ENCODE measurements at places on chromosomes 1 and 21.

GRCh38 chr1:57066980-57067610 is 101.3 kb upstream of the C8B start:
- DNase-seq, result no peak

- no peak for DNase-seq
Observed at GRCh38 chr1:34785231-34785874, 4.3 kb downstream of the GJB3 start.

- no peak for DNase-seq
Observed at GRCh38 chr1:235279694-235280093, 48.3 kb downstream of the ARID4B start.

- DNase-seq, result no peak
Observed at GRCh38 chr1:3229081-3229725, 160.2 kb downstream of the PRDM16 start.

GRCh38 chr1:170096806-170097340 is 22.4 kb upstream of the KIFAP3 start:
- DNase-seq, result no peak

DNA sequence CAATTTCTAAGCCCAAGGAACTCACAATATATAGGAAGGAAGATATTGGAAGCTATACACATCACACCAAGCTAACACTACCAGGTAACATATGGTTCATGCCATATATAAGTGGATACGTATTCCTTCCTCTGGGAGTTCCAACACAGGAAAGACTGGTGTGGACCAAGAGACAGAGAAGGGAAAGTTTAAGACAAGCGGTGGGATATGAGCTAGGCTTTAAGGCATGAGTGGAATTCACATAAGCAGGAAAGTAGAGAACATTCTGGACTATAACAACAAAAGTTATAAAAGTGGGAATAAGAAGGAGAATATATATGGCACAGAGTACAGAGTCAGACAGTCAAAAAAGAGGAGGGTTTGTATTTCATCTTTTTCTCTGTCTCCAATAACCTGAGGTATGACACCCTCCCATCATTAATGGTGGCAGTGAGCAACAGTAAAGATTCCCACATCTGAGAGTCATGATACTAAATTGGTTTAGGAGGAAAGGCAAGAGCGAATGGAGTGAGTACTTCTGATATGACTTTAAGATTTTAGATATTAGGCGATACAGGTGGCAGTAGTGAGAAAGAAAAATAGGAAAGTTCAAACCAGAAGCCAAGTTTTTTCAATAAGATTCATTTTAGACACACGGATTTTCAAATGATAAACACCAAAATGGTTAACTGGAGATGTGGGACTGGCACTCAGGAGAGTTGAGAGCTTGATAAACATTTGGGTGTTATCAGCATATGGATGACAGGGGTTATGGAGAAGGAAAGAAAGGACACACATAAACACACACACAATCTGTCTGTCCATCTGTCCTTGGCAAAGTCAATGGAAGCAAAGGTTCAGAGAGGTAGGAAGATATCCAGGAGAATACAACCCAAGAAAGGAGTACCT is 87.4 kb upstream of the TTC39A start:
- DNase-seq, result no peak

- no peak for DNase-seq
Observed at GRCh38 chr1:218665221-218665620, 320.1 kb downstream of the TGFB2 start.

GRCh38 chr1:161987872-161988271 is 35.8 kb downstream of the OLFML2B start:
- no peak for DNase-seq

GRCh38 chr1:205535866-205536758 is 31.6 kb downstream of the CDK18 start:
- no peak for DNase-seq

DNA sequence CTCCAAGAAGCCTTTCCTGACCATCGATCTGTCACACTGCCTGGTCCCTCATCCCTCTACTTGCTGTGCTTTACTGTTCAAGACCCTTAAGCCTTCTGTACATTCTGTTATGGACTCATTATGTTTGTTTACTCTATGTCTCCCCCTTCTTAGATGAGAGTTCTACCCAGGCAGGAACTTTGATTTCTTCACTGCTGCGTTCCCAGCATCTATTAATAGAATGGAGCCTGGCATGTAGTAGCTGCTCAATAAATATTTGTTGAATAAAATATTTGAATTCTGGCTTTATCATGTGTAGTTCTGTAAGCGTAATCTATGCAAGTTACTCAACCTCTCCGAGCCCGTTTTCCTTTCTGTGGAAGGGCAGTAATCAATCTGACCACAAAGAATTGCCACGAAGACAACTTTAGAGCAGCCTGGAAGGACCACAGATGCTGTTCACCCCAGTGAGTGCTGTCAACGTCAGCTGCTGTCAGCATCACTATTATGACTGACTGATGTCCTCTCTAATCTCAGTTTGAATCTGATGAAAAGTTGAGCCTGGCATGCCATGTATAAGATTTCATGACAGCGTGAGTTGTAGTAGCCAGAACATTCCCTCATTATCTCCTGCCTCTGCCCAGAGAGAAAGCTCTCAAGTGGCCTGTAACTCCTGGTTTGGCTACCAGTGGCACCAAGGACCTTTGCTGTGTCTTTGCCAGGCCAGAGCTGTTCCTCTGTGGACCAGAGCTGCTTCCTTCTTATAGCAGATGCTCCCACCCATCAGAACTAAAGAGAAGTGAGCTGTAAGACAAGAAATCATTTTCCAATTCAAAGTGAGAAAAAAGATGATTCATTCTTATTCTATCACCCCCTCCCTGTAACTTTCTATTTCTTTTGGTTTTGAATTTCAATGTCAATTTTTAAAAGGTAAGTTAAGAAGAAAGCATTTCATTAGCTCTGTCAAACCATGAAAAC is 94.5 kb downstream of the PRDM2 start:
- no peak for DNase-seq

GRCh38 chr1:225843426-225843795 is 33.5 kb downstream of the EPHX1 start:
- DNase-seq, result no peak

GRCh38 chr21:36719614-36720013 is 20.7 kb downstream of the SIM2 start:
- DNase-seq, result no peak

DNA sequence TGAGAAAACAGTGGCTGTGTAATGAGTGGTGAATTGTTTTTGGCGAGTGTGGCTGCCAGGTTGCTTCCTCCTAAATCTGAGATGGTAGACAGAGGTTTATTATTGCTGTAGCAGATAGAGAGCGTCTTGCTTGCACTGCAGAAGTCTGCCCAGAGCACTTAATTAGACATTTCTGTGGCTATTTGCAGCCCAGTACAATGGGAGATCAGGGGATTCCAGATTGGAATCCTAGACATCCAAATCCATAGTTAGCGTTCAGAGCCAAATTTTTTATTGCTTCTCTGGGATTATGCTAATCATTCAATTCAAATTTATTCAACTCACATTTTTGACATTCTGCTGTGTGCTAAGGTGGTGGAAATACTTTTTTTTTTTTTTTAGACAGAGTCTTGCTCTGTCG is 30.0 kb downstream of the KIF26B start:
- DNase-seq, result no peak

DNA sequence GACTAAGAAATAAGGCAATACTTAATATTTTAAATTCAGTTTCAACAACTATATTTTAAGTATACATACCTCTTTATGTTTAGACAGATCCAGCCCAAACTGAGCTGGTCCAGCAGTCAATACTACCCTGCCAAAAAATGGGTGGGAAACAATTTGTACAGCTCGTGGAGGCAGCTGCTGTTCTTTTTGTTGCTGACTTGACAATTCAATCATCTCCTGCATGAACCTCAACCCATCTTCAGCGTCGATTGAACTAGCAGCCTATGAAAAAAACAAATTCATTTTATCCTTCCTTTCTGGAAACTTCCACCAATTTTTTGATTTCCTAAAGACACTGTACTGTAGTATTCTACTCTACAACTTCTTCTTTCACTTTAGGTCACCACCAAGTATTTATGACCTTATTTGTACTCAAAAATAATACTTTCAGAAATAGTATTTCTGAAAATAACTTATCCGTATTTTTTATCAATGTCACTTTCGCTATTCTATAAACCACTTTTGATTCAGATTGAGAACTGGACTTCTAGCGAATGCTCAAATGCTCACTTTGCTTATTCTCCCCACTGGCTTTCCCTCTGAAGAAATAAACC is 46.5 kb downstream of the EDEM3 start:
- DNase-seq, result no peak
